Stimulated activated CD8-positive, alpha-beta memory T cell treated with anti-CD3 and anti-CD28 coated beads, Interleukin-4, amount 100 ng/mL, for 24 hours (primary cell): ENCODE measurements at places on chromosomes 5 and 9.
A peak's percentile ranks its signal among the peaks of the same experiment; 100 is the strongest.

GRCh38 chr5:35203403-35203802, 26.9 kb downstream of the PRLR start:
- no peak for DNase-seq

DNA sequence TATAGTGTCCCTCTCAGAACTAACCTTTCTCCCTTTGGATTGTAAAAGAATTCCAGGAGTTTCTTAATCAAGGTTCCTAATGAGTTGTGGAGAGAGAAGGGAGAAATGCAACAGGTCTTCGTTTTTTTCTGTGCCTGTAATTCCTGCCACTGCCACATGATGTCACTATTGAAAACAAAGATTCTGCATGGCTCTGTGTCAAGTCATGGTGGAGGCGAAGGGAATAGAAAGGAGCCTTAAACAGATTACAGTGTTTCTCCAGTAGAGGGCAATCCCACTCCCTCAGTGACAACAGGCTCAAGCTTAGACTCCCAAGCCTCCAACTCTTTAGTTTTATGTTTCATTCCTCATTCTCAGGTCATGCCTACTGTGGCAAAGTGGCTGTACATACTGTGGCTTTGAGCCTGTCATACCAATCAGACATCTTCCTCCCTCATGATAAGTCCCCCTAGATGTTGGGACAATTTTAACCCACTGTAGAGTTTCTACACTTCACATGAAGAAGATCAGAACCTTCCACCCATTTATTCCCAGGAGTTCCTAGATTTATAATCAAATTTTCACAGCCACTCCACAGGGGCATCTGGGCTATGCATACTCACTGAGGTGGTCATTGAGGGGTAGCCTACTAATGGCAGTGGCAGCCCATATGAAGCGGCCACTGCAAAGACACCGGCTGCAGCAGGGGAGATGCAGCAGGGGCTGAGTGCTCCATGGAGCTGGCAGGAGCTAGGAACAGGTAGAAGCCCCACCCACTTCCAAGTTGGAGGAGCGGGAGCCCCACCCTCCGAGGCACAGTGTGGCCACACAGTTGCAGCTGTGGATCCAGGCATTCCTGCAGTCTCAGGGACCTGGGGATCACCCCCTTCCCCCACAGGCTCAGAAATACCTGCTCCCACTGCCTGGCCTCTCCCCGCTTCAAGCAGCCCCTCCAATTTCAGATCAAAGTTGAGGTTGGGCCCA, 97.4 kb upstream of the TRIM32 start:
- DNase-seq = no peak

DNA sequence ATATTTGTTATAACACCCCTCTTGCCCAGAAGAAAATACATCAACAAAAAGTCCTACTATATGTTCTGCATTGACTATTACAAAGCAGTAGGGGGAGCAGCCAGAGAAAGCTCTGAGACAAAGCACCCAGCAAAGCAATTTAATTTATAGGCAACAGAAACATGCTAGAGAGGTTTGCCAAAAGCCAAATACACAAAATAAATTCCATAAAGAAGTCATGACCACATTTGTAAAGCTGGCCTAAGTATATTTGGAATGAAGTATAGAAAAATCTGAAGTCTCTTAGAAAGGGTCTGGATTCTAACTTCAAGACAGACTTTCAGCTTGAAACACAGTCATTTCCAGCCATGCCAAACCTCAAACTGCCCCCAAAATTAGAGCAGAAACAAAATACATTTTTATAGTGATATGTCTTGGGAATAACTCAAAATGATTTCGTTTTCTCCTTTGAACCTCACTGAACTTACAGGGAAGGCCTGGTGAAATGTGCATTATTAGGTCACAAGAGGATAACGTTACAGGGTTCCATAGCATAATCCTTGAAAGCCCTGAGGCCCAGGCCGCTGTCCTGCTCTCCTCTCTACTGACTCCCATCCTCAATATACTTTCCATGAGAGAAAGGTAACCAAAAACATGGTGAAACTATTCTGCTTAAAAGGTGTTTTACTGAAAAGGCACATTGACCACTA, 451.8 kb downstream of the RAB3C start:
- no peak for DNase-seq

- DNase-seq = no peak
These were observed 253.9 kb upstream of the DMAC1 start for GRCh38 chr9:8053501-8053900.

GRCh38 chr5:168104811-168105481, 186.5 kb upstream of the WWC1 start:
- no peak for DNase-seq

DNA sequence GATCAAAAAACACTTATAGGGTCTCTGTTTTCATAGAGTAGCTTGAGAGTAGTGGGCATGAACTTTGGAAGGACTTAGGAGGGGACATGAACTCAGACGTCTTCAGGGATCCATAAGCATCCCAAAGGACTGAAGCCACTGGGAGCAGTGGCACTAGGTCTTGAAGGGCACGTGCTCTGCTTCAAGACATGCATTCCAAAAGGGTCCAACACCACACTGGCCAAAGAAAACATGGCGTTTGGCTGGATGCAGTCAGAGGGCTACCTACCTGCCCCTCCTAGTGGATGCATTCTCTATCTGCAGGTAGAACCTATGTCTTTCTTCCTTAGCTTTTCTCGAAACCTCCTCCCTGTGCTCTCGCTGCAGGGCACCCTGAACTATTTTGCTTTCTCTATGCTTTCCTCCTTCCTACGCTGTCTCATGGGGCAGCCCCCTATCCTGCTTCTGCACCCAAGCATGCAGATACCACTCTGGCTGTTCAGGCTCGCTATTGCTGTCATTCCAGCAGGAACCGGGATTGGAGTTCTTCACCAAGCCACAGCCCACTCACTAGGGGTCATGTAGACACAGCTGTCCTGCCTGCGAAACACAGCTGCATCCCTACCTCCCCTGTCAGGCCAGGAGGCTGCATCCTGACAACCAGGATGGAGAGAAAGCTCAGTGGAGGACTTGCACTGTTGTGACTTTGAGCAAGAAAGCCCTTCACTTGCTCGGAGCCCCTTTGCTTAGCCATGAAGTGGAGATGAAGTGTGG, 11.9 kb downstream of the FAM240B start:
- no peak for DNase-seq

GRCh38 chr9:13358128-13358527, 78.6 kb upstream of the MPDZ start:
- no peak for DNase-seq

DNA sequence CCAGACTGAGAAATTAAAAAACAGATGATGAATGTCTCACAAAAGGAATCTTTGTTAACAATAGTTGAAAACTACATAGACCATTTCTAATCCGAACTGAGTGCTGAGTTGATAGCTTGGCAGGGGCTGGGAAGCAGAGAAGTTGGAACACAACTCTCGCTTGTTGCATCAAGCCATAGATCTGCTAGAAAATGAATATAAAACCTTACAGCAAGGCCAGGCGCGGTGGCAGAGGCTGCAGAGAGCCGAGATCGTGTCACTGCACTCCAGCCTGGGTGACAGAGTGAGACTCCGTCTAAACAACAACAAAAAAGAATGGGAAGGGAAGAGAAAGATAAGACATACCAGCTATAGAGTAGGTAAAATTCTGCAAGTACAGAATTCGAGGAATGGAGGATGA, 28.0 kb upstream of the SPZ1 start:
- no peak for DNase-seq

DNA sequence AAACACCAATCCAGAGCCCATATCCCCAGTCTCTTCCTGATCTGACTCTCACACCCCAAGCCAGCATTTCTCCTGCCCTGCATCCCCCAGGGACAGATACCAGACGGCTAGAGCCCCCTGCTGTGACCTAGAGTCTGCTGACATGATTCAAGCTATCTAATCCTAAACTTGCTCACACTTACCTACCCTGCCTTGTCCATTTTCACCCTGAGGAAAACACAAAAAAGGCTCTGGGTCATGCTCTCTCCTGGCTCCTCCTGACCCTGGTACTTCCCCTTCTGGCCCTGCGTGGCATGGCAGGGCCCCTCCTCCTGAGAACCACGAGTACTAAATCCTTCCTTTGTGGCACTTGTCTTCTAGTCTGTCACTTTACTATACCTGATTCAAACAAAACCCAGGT, 2.8 kb upstream of the ARRDC1 start:
- DNase-seq = no peak

DNA sequence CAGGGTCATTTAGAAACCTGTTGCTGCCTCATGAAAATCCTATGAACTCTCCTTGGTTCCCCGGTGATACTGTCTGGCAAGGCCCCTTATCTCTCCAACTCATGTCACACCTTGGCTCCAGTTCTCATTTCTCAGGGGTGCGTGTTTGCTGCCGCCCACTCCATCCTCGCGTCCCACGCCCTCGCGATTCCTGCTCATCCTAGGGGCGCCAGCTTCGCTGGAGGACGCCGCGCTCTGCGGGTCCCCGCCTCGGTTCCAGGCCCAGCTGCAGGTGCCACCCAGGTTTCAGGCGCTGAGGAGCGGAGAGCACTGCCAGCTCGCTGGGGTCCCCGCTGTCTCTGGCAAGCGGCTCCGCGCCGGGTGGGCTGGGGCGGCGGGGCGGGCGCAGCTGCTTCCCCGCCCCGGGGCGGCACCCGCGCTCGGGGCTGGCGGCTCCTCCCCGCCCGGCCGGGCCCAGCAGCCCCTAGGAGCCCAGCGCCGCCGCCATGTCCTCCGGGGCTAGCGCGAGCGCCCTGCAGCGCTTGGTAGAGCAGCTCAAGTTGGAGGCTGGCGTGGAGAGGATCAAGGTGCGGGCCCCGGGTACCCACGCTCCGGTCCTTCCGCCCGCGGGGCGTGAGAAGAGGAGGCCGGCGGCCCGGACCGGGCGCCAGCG, at the start of gene GNG10:
TSS of gene GNG10 (plus strand) at position 456 of the 652 bp plus-strand sequence. CDS start at position 486, 30 bp downstream.
- DNase-seq = peak; percentile 59

- DNase-seq = no peak
These were observed 123.5 kb upstream of the SLCO6A1 start for GRCh38 chr5:102622262-102622661.
